ENCODE measurements at places on chromosomes 16 and 17. TPM values are rescaled to one million over a fixed set of nuclear protein-coding genes. Genes with fewer than 3 reads are reported as not detected.

Gene B9D1
- not detected for total RNA-seq

Gene CTRL
- not detected for total RNA-seq

Gene DNAAF8
- total RNA-seq = not detected

Gene RHOT1
- total RNA-seq = 7.0 TPM

Gene CRHR1
- total RNA-seq = not detected

DNA sequence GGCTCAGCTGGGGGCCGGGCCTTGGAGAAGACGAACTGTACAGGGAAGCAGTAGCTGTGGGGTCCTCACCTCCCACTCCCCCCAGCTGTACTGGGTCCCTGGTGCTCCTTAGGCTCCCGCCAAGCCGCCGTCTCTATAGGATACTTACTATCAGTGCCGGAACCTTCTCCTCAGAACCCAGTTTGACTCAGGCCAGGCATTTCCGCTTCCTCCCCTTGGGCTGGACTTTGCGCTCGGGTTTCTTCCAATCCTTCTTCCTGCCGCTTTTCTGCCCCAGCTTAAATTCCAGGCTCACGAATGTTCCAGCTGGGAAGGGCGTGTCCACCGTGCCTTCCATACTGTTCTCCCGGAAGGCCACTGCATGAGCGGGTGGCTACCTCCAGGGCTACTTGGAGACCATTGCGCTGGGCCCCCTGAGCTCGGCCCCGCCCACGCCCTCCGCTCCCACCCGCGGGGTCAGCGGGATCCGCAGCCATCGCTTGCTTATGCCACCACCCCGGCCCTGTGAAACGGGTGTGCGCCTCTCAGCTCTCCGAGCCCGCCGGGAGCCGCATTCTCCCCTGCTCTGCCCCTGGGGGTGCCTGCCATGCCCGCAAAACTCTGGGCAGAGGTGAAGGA is 1795.9 kb downstream of the TP53TG3F start:
- no peak for DNase-seq

DNA sequence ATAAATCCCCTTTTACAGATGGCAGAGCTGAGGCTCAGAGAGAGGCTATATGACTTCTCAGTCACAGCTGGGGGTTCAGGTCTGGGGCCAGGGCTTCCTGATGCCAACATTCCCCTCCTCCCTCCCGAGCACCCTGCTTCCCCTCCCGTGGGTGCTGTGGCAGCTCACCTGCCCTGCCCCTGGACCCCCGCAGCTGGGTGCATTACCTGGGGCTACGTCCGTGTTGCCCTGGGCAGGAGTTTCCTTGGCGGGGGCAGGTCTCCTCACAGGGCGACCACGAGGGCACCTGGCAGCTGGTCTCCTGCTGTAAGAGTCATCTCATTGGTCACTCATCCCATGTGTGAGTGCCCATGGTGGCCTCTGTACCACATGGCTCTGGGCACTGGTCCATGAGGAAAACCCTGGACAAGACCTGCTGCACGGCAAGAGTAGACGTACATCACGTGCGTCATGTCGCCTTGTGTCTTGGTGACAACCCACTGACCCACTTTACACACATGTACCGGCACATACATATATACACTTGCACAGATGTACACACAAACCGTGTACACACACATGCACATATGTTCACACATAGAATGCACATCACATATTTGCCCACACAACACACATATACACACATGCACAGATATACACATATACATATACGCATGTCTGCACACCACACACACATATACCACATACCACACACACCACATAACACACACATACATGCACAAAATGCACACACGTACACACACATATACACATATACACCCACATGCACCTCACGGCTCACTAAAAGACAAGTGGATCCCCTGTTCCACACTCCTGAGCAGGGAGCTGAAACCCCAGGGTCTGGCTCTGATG is 134.0 kb downstream of the FOXL1 start:
- no peak for DNase-seq

GRCh38 chr17:67026341-67026740 is 18.0 kb upstream of the CACNG1 start:
- no peak for DNase-seq

GRCh38 chr16:57648125-57648524 is 19.7 kb downstream of the ADGRG1 start:
- DNase-seq = no peak

GRCh38 chr17:33086041-33086440 is 94.4 kb downstream of the SPACA3 start:
- peak; percentile 19 for DNase-seq

- peak; percentile 79 for DNase-seq
These were observed 162.7 kb upstream of the CDC42EP4 start for GRCh38 chr17:73474370-73474988.

- DNase-seq = peak; percentile 46
These were observed 73.1 kb upstream of the AXIN2 start for GRCh38 chr17:65634533-65634932.

- DNase-seq = no peak
These were observed 8.5 kb downstream of the TEKT1 start for GRCh38 chr17:6823011-6823442.
